Stimulated activated CD4-positive, alpha-beta T cell treated with anti-CD3 and anti-CD28 coated beads, Interleukin-1b, Interleukin-23, amount 100 ng/mL, for 24 hours (primary cell): ENCODE measurements at places on chromosomes 16 and 17.

DNA sequence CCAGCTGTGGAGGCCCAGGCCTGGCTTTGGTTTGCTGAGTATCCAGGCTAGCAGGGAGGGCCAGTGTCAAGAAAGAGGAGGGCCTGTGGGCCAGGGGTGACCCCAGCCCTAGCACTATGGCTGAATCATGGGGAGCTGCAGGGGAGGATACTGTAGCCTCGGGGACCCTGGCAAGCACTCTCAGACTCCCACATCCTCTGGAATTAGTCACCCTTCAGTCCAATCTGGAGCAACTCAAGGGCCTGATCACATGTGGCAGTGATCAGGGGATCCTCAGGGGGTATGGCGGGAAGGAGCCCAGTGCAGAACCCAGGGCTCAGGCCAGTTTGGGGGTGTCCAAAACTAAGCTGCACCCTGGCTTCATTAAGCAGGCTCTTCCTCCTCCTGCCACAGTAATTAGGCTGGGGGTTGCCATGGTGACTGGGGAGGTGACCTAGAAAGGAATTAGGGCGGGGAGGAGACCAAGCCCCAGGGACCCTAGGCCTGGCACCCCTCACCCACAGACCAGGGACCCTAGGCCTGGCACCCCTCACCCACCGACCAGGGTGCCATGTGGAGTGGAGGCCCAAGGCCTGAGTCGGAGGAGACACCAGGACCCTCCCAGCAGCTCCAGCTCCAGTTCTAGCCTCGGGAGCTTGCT, 5.8 kb downstream of the NLGN2 start:
- DNase-seq = no peak

DNA sequence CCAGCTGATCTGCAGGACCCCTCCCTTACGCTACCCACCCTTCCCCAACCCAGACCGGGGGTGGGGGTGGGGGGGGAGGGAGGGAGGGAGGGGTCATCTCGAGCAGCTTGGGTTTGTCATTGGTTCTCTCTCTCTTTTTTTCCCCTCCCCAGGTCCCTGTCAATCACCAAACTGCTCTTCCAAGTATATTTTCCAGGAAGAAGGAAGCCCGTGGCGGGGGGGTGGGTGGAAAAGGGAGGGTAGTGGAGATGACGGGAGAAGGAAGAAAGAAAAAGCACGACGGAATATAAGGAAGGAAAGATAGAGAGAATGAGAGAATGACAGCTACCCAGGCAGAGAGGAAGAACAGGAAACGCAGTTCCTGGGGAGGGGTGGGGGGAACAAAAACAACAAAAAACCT, 17.9 kb downstream of the SALL1 start:
- no peak for DNase-seq

DNA sequence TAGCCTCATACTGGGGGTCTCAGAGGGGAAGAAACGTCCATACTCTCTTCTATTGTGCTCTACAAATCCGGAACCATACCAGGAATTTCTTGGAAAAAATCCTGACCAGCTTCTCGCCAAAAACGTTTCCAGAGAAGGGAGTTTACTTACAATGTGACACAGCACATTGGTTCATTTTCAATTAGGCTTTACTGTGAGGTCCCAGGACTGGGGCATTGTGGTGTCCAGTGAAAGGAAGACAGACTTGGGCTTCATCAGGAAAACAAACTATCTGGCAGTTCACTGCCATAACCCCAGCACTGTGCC, 14.7 kb downstream of the MPP2 start:
- DNase-seq = no peak

DNA sequence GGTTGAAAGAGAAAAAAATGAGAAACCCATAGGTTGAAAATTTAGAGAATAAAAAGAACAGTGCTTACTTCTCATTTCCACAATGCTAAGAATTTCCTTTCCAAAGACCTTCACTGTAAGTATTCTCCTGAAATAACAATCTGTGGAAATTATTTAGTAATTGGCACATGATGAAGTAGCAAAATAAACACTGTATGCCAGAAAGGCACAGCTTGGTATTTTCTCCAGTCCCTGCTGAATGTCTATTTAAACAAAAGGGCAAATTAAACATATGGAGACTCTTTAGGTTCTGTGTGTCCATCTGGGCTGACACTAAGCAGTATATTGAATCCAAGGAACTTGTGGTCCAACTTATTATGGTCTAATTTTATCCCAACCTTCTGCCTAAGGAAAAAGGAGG, 46.1 kb downstream of the CHCT1 start:
- DNase-seq = no peak

DNA sequence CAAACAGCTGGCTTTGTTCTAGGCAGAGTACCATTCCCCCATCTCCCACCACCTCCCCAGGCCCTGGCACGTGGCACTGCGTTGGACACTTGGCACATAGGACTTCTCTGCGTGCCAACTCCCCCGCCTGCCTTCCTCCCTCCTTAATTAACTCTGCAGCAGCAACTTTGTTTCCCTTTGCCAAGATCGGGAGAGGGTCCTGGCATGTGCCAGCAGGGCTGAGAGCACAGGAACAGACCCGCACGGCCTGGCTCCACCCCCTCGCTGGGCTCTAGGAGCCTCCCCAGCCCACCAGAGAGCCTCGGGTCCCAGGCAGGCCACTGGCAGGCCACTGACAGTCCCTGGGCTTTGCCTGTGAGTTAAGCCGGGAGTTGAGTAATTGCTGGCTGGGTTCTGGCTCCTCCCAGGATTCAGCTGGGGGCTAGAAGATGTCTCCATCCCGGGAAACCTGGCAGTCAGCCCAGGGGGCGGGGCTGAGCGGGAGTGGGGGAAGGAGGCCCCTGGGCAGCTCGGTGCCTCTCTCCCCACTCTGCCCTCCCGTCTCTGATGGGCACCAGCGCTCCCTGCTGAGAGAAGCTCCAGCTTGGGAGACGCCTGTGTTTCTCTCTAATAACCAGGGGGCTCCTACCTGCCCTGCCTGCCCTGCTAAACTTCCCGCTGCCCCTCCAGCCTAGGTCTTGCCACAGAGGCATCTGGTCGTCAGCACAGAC, 224.0 kb upstream of the TNRC6C start:
- DNase-seq = no peak

DNA sequence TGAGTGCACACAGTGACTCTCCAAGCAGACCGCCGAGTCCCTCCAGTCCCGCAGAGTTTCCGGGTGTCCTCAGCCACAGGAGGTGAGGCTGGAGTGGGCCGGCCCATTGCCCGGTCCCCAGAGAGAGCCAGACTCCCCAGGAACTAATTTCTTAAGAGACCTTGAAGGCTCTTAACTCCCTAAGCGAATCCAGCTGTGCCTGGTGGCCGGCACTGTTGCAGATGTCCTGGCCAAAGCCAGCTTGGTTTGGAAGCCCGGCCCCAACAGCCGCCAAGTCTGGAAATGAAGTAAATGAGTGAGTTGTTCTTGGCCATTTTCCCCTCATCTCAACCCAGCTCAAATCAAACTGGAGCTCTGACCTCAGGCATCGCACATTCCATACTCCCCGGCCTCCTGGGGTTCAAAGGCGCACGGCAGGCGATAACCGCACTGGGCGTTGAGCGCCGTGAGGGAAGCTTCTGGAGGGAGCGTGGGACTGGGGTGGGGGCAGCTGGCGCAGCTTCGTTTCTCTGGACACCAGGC, 42.0 kb downstream of the CMIP start:
- no peak for DNase-seq

DNA sequence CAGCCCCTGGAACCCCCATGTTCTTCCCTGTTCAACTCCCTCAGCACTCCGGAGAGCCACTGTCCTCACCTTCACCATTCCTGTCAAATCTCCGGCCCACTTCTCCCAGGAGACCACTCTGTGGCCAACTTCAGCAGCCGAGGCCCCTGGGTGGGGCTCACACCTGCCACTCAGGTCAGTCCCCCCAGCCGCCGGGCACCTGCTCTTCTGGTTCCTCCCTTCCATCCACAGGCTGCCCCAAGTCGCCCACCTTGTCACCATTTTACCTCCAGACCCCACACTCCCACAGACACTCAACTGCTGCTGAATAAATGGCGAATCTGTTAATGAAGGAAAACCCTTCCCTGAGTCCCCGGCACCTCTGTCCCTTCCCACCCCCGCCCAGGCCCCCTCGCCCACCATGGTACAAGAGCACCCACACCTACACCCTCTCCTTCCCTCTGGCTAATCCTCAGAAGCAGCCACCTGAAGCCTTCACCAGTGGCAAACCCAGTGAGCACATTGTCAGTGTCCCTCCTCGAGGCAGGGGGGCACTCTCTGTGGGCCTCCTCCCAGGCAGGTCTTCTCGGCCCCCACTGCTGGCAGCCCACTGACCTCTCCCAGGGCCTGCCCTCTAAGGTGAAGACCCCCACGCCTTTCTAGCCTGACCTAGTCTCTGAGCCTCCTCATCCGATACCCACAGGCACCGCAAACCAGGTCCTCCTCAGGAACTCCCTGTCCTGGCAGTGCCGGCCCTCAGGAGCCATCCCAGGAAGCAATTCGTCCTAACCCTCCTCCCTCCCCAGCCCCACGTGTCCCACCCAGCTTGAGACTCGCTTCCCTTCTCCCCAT, 8.2 kb downstream of the CANT1 start:
- no peak for DNase-seq

- DNase-seq = no peak
Observed at GRCh38 chr16:86374603-86375130, 135.7 kb upstream of the FOXF1 start.

GRCh38 chr16:11200592-11200991, 55.4 kb downstream of the SOCS1 start:
- no peak for DNase-seq

GRCh38 chr17:6491071-6491700, 46.9 kb downstream of the PIMREG start:
- DNase-seq = no peak
